Iris pigment epithelial cell (primary cell): ENCODE measurements at places on chromosomes 5 and 9.

DNA sequence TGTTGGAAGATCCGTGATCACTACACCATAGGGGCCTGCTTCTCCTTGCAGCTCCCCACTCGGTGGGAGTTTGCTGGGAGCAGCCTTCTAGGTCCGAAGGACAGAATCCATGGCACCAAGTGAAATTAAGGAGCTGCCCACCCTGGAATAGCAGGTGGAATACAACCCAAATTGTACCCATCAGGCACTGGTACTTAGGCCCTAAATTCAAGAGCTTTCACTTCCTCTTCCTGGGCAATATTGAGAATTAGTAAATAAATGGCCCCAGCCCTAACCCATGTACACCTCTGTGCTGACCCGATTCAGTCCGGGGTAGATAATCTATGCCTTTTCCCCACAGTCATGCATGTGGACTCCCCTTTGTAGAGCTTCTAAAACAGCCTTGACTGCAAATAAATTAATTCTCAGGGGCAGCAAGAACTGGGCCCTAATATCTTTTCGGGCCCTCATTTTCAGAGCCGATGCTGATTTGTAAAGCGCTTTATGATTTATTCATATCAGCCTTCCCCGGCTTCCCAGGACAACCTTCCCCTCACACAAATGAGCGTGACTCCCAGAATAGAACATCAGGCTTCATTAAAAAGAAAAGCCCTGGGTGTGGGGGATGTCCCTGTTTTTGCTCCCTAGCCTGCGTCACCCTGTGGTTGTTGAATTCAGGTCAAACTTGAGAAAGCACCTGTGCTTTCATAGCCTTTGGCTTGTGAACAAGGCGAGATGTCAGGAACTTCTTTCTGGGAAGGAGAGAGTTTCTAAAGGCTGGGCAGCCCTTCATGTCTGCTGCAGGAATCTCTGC lies 126.1 kb upstream of the TBC1D2 start:
- DNase-seq, result no peak

DNA sequence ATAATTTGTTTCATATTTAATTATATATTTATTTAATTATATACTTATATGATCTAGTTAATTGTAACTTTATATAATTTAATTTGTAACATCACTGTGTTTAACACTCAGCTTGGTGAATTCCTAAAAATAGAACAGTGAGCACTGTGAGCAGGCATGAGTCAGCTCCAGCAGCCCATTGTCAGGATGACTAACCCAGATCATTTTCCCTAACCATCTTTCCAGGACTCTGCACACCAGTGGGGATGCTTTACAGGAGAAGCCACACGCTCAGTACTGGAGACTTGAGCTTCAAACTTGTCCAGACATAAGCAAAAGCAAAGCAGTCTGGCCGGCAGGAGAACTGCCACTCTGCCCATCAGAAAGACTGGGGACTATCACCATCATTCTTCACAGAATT lies 446.2 kb upstream of the TRPC7 start:
- DNase-seq, result peak; percentile 59

DNA sequence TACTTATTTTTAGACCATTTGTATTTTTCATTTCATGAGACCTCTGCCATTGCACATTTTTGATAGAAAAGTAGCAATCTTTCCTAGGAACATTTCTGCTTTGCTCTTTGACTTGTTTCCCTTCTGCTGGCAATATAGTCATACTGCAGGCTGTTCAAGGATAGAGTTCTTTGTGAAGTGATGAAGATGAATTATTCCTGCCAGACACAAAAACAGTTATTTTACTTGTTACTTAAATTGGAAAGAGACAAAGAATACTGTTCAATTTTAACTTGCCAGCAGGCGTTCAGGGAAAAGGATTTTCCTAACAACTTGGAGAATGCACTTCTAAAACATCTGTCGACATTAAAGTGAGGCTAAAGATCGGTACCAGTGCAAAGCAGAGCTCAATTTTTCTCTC lies 251.7 kb upstream of the ACTBL2 start:
- DNase-seq, result no peak

- DNase-seq, result peak; percentile 53
Observed at GRCh38 chr9:127451858-127452656, 747 bp downstream of the LRSAM1 start.

DNA sequence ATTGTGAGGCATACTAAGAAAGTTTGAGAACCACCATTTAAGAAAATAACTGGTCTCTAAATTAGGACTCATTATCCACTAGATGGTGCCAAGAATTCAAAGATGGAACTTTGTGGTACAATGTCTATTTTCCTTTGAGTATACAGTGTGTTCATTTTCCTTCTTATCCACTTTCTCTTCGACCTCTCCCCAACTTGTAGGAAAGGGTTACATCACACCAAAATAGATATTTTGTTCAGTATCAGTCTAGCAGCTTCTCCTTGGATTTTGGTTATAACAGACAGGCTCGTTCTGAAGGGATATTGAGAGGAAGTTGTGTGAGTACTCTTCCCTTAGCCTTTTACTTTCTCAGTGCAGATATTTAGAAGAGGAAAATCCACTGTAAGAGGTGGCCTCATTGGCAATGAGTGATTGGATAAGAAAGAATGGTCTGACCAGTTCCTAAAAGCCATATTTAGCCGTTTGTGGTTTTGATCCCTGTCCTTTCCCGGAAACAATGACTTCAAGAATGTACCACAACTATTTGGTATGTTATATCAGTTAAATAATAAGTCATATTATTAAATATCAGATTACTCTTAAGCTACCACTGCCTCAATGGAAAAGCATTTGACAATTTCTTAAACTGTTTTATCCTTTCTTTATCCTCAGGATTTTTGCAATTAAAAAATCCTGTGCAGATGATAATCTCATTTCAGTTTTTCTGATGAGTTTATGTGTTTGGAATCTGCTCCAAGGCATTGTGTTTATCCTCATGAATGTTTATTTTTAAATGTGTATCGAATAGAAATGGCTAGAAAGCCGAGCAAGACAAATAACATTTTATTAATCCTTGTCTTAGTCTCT lies 69.0 kb upstream of the GRAMD2B start:
- DNase-seq, result peak; percentile 98

- no peak for DNase-seq
Observed at GRCh38 chr5:79827159-79827629, 137.6 kb downstream of the CMYA5 start.

GRCh38 chr5:134523543-134524271 lies 1.8 kb upstream of the JADE2 start:
- DNase-seq, result peak; percentile 46

- no peak for DNase-seq
Observed at GRCh38 chr9:136786451-136786850, 4.7 kb upstream of the TMEM141 start.

- DNase-seq, result no peak
Observed at GRCh38 chr5:110265162-110265561, 461.3 kb downstream of the TMEM232 start.

- DNase-seq, result peak; percentile 98
Observed at GRCh38 chr9:130860458-130861316, 25.6 kb downstream of the ABL1 start.

DNA sequence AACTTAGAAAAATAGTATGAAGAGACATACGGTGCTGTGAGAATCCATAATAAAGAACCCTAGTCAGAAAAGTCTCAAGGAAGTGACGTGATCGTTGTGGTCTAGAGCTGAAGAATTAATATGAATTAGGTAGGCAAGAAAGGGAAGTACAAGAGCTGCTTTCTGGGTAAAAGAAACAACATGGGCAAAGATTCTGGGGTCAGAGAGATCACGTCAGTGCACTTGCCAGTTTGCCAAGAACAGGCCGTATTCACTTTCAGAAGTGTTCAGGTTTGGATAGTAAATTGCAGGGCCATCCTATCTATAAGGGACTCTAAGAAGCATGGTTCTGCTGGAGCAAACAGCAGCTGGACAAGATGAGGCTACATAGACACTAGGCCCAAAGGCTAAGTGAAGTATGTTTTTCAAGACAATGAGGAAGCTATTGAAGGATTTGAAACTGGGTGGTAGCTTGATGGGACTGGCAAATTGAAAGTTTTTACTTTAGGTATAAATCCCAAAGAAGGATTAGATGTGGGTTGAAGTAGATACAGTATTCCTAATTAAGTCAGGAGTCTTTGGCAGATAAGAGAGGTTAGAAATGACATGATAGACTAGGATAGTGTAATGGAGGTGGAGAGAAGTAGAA lies 4.8 kb upstream of the CHD1 start:
- DNase-seq, result no peak

- DNase-seq, result peak; percentile 67
Observed at GRCh38 chr9:4228606-4229005, 71.3 kb downstream of the GLIS3 start.

DNA sequence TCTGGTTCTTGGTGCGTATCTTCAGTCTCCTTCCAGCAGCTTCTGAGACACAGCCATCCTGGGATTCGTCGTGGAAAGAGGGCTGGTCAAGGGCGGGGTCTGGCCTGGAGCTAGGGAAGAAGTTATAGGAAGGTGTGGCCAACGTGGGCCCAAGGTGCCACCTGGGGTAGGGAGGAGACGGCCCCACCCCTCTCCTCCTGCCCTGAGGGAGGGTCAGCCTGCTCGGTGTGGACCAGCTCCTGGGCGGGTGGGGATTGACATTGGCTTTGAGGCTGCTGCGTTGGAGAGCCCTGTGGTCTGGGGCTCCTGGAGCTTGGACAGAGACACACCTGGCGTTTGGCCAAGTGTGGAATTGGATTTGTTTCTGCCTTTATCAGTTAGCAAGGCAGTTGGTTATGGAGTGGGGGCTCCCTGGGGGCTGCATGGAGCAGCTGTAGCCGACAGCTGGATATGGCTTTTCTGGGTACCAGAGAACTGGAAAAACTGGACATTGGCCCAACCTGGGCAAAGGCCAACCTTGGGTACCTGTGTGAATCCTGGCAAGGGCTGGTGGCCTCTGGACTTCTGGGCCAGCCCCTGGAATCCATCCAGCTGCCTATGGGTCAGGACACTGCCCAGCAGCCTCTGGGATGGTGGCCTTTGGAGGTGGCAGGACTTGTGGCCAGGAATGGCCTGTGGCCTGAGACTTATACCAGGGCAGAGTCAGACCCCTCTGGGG lies 75.7 kb upstream of the PPP1R26 start:
- DNase-seq, result no peak

GRCh38 chr9:34197756-34198711 lies 19.2 kb downstream of the UBAP1 start:
- no peak for DNase-seq

- peak; percentile 46 for DNase-seq
Observed at GRCh38 chr9:74846766-74847165, 41.0 kb downstream of the TRPM6 start.

DNA sequence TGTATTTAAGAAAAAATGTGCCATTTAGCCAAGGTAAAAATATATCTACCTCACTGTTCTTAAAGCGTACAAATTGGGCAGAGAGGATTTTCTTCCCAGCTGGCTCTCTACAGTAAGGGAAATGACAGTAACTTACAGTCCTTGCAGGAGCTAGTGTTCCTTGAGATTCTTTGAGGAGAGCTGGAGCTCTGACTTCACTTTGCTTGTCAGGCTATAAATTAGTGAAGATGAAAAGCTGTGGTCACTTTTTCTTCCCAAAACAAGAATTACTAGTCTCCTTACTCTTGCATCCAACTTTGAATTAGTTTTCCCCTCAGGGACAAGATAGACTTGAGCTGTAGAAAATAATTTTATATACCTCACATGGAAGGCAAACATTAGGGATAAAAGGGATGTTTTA lies 129.9 kb downstream of the ZSWIM6 start:
- no peak for DNase-seq

GRCh38 chr9:127520941-127521918 lies 69.9 kb downstream of the LRSAM1 start:
- DNase-seq, result peak; percentile 76

- no peak for DNase-seq
Observed at GRCh38 chr5:154038261-154038706, 426 bp downstream of the FAM114A2 start.

DNA sequence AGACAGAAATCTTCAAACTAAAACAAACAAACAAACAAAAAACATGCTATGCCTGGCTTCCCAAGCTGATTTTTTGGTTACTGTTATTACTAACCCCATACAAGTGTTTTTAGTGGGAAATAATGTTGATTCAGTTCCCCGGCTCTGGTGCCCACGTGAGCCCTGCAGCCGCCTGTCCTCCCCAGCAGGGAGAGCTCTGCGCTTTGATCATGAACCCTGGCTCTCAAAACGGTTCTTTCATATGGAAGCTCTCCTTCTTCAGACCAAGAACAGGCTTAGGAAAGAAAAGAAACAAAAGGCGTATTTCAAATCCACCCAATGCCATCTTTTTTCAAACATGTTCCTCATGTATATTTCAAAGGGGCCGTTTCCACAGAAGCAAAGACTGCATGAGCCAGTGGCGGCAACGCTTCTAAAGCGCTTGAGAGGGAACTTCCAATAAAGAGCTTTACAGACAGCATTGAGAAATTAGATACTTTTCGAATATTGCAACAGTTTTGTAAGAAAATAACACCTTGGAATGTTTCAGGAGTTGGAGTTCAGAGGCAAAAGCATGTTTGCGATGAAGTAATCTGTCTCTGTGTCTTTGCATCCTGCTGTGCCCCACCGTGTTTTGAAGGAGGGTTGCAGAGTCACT lies 74.8 kb downstream of the ICE1 start:
- peak; percentile 74 for DNase-seq

DNA sequence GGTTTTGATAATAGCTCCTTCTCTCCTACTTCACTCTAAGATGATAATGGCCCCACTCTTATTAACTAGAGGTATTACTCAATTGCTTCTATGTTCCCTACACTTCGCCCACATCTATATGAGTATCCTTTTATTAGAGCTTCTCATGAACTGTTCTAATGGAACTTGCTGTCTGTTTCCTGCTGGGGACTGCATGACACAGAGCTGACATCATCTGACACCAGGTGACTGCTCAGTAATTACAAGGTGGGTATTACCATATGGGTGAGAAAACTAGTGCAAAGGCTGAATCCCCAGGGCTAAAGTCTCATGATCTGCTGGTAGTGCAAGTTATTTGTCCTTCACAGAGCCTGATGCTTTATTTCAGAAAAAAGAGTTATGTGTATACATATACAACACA lies 146.2 kb upstream of the PLCXD3 start:
- DNase-seq, result no peak

DNA sequence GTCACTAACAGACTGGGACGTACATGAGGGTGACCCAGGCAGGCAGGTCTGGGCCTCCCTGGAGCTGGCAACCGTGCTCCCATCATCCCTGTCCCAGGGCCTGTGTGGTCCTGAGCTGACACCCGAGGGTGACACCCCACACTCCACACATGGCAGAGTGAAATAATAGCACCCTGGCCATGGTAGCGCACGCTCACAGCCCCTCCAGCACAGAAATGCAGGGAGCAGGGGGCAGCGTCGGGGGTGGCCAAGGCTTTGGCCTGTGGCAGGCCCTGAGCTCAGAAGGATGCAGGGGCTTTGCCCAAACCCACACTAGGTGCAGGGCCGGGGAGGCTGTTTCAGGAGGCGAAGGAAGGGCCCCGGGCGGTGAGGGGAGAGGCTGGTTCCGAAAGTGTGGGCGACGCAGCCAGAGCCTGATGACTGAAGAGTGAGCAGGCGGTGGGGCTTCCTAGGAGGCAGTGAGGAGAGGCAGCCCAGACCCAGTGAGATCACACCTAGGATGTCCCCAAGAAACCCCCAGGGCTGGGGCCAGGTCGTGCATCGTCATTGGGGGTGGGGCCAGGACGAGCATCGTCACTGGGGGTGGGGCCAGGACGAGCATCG lies 12.9 kb downstream of the OR2V2 start:
- DNase-seq, result peak; percentile 51
